Activated T-helper 9 cell treated with anti-CD3 and anti-CD28 coated beads, Interleukin-2, amount 50 U/mL, for 16 hours (primary cell): ENCODE measurements at places on chromosomes 5 and 9.

DNA sequence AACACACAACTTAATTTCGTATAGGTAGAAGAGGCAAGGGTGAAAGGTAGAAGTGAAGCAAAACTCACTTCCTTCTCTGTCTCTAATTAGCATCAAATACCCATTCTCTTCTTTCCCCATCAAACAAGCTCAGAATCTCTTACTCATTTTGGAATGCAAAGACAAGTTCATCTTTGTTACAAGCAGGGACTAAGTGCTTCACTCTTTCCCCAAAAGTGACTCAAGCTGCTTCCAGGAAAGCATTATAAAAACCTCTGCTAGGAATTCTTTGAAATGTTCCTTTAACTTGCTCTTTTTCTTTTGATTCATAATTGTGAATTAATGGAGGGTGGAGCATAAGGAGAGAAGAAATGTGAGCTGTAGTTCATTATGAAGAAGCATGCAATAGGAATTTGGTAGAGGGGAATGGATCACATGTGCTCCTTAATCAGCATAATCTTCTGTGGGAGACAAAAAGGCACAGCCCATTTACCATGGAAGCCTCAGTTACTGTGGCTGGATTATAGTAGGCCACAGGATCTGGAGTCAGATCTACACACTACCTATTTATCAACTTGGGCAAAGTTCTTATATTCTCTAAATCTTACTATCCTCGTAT lies 109.5 kb upstream of the DPYSL3 start:
- no peak for DNase-seq

- no peak for DNase-seq
Observed at GRCh38 chr5:35484241-35484640, 133.4 kb upstream of the SPEF2 start.

DNA sequence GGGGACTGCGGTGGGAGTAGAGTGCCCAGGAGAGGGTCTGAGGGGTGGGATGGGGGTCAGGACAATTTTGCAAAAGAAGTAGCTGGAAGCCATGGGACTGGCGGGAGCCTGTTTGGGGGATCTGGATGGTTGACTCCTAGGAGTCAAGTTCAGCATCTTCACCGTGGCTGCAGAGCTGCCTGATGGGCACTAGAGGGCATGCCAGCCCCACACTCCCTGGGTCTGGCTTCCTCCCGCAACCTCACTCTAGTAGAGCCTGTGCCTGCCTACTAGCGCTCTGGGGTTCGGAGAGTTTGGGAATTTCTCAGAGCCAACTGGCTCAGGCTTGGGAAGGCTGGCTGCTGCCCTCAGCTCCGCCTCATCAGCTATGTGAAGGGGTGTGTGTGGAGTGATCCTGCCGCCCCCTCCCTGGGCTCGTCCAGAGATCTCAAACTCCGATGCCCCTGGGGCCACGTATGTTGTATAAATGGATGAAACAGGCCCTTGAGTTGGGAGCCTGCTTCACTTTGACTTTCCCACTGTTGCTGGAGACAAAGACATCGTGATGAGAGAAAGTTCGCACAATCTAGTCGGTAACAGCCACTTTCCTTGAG lies 10.8 kb downstream of the TSPAN17 start:
- DNase-seq: peak; percentile 40

DNA sequence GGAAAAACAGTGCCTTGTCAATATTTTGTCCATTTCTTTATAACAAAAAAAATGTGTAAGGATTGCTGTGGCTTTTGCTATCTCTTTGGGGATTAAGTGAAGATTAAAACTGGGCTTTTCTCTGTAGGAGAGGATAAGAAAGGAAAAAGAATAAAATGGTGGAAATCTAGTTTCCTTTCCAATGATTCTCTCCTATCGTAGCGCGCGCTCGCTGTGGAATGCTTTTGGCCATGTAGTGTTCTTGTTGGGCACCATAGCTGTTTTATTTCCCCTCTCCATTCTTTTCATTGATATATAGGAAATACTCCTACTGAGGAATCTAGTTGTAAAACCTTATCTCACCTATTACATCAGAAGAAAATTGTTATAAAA lies 1.5 kb downstream of the STXBP1 start:
- DNase-seq: no peak

DNA sequence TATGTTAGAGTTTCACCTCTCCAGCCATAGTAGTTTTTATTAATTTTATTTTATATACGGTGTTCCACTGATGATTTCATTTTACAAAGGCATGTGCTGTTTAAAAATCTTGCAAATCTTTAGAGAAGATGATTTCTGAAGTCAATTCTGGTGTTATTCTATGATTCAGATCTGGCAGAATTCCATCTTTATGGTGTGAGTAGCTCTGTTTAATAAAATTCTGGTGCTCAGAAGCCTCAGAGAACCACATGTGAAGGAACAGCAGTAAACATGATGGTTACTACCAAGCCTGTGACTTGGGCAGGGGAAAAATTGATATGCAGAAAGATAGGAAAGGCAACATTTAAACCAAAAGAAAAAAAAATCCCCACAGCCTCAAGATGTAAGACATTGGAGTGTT lies 299.7 kb downstream of the NPR3 start:
- no peak for DNase-seq

DNA sequence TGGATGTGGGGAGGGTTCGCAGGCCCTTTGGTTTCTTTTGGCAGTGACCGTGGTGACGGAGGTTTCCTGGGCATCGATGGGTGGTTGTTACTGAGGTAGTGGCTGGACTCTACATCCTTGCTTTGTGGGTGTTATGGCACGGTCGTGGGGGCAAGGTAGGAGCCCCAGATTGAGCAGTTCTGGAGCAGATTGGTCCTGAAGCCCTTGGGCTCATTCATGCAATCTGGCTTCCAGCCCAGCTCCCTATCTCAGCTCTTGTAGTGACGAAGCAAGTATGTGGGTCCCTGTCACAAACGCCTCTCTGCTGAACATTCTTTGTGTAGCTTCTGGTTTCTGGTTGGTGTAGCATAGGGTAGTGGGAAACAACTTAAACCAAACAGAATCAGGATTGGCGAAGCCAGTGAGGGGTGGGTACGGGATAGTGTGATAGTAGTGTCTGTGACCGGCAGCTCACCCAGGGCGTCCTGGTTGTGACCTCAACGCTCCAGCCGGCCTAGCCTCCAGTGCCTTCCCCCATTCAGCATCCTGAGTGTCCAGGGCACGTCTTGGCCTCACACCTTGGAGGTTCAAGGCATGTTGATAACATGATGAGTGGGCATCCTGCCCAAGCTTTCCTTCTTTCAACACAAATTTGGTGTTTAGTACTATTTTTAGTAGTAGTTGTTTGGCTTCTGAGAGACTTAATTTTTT lies 2.9 kb downstream of the NDUFS6 start:
- DNase-seq: no peak

DNA sequence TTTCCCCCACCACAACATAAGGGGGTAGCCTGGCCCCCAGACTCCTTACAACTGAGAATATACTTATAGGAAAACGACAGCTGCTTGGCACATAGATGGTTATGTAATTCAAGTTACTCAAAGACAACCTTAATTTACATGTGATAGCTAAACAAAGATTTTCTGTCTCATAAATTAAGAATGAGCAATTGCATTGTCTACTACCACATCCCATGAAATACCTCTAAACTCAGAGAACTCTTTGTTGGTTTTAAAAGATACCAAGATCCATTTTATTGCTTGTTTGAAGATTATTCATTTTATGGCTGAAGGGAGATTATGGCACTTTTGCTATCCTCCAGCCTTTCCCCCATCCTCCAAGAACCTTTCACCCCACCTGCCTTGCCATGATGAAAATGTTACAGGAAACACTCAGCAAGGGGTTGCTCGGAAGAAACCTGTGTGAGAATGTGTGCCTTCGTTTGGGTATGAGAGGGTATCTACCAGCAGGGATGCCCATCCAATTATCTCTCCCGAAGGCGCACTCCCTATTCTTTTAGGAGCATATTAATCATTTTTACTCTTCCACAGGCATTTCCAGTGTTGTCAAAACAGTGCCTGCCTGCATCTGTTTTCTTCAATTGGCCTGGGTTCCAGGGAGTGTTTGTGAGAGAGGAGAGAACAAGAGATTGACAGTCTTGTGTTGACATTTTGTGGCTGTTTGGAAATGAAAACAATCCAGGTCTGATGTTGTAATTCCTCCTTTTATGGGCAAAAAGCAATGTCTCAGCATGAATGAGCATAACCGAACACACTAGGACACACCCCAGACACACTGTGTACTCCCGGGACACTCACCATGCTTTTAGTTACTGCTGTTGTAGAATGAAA lies 208.0 kb upstream of the ANKRD55 start:
- DNase-seq: no peak

DNA sequence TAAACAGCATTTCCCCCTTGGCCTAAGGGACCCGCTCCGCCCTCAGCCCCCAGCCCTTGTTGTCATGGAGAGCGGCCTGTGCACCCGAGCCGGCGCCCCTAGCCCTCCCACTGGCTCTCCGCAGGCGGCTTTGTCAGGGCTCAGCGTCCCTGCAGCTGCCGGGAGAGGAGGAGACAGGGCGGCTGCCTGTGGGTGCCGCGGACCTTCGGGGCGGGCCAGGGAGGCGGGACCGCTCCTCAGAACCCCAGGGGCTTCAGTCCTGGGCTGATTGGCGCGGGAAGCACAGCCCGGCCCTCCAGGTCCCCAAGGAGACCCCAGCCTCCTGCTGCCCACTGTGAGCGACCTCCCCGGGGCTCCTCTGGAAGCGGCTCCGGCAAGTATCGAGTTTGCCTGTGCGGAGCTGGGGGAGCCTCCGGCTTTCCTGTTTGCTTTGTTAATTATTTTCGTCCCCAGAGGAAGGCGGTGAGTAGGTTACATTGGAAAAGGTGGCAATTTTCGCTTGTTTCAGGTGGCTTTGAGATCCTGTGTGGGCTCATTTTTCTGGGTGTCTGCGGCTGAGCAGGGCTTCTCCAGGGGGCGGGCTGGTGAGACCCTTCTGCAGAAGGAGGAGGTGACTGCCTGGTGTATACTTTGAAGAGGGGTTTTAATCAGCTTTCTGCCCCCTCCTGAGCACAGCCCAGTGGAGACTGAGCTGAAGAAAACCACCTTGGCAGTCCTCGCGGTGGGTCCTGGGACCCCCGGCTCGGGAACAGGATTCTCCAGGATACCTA lies at the start of gene FGD3:
TSS of gene FGD3 (plus strand) at position 256 of the 770 bp plus-strand sequence. CDS start 28,734 bp downstream, outside the sequence.
- DNase-seq: no peak

DNA sequence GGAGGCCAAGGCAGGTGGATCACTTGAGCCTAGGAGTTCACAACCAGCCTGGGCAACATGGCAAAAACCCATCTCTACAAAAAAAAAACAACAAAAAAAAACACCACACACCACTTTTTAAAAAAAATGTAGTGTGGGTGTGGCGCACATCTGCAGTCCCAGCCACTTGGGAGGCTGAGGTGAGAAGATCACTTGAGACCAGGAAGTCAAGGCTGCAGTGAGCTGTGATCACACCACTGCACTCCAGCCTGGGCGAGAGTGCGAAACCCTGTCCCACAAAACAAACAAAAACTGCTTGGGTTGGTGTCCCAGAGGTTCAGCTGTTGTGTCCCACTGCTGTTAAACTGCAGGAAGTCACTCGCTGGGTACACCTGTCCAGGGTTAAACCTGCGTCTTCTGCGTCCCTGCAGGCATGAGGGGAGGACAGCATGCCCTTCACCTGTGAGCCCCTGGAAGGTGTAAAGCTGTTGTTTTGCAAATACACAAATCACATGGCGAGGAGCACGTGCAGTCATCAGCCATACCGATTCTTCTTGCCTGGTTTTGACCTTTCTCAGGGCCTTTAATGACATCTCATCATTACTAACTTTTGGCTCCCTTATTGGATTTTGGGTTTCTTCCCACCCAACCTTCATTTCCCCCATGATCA lies 29.3 kb upstream of the CLPTM1L start:
- DNase-seq: no peak

DNA sequence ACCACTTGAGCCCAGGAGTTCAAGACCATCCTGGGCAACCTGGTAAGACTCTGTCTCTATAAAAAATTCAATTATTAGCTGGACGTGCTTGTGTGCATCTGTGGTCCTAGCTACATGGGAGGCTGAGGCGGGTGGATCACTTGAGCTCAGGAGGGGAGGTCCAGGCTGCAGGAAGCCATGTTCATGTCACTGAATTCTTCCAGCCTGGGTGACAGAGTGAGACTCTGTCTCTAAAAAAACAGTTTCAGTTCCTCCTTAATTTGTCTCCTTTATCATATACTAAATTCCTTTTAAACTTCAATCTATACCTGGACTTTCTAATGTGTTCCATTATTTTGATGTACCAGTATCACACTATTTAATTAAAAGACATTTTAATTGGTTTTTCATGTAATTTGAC lies 422.2 kb upstream of the TLE4 start:
- DNase-seq: no peak

DNA sequence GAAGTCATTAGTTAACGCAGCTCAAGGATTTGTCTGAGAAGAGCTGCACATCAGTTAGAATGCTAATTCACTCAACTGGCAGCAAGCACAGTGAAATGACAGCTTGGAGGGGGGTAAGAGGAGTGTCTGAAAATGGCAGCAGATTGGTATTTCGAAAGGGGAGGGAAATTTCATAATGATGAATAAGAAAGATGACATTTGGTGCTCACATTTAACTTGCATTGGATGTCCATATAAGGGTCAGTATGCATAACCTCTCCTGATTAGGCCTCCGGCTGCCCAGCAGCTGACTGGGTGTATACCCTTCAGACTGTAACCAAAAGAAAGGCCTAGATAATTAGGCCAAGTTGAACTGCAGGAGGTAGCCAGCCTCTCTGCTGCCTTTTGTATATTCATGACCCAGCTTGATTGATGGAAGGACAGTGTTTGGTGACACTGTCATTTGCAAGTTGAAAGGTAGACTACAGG lies 131.0 kb downstream of the PBX3 start:
- DNase-seq: no peak

GRCh38 chr5:158195416-158196210 lies 336.7 kb upstream of the CLINT1 start:
- DNase-seq: no peak

DNA sequence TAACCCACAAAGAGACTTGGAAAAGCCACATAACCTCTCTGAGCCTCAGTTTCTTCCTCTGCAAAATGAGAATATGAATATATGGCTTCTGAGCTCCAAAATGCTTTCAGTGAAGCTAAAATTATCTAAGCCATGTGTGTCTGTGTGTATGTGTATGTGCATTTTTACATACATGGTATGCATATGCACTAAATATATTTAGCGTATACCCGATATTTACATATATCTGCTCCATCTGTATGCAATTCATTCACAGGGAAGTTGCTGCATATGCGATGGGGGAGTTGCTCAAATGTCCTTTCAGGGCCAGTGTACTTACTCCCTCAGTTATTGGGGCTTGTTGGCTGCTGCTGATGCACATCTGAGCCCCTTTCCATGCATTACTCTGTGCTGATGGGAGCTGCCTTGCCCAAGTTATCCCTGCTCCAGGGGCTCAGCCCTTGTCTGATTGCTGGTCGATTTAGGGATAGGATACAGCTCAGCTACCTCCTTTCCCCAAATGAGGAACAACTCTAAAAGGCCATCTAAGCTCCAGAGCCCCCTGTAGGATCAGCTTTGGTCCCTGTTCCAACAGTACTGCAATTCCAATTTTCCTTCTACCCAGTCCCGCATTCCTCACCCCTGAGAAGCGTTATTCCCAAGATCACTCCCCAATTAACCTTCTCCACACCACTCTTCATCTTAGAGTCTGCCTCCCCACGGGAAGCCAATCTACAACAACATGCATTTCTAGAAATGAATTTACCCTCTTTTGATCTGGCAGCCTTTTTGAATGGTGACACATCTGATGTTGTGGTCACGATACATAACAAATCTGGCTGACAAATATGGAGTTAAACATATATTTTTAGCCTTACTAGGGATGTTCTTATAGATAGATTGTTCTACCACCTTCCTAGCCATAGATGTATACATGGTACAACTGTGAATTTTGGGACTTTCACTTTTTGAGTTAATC lies 15.9 kb downstream of the RHOBTB3 start:
- no peak for DNase-seq

GRCh38 chr5:172410160-172410559 lies 44.2 kb downstream of the SH3PXD2B start:
- DNase-seq: no peak

GRCh38 chr5:174606153-174606552 lies 118.2 kb upstream of the MSX2 start:
- DNase-seq: no peak
